ENCODE measurements at places on chromosomes 4 and X.

GRCh38 chr4:105306820-105307219, 160.1 kb downstream of the TET2 start:
- no peak for DNase-seq

DNA sequence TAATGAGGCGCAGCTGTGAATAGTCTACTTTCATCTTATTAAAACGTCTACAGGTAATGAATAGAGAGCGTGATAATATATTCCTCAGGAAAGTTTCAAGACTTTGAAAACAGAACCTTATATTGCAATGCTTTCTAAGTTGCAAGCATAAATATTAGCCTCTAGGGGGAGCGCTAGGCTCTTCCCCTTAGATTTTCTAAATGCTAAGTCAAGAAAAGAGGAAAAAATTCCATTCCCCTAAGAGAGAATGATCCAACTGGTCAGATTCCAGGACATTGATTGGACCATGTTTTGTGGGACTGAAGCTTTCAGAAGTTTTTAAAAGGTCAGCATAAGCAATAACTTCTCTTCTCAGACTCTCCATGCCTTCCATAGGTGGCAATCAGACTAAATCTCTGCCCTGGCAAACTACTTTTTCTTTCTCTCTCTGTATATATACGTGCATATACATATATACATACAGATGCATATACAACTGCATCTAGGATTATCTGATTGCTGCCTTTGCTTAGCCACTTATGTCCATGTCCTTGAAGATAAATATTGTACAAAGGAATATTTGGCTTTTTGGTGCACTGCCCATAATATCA, 492.9 kb downstream of the INPP4B start:
- no peak for DNase-seq

DNA sequence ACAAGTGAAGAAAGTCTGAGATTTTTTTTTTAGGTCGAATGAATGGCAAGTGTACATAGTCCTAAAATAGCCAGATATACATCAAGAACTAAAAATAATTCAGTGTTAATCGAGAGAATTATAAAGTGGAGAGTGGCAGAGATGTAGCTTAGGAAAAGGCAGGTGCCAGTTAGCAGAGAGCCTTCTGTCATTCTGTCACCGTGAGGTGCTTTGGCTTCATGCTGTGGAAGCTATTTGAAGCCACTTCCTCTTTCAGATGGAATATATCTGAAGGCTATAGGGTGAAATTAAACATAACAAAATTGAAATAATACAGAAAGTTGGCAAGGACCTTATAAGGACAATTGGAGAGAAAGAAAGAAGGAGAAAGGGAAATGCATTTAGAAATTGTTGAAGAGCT, 756.3 kb downstream of the CCSER1 start:
- DNase-seq, result no peak

GRCh38 chr4:142035566-142035965, 399.2 kb downstream of the IL15 start:
- no peak for DNase-seq

DNA sequence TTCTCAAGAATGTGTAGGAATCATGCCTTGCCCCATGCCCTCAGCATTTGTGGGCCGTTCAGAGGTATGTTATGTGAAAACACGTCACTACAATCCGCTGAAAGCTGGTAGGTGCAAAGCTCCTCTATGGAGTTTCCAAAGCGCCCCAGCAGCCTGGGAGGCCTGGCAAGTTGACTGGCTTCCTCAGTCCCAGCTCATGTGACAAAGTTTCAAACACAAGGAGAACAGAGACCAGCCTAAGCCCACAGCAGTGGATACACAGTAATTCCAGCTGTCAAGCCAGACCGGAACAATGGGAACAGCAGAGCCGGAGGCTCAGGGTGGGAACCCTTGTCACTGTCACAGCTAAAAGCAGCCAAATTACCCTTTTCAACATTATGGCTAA, 33.5 kb downstream of the NAT8L start:
- DNase-seq, result no peak

GRCh38 chr4:9812501-9813340, 31.3 kb downstream of the DRD5 start:
- DNase-seq, result no peak

GRCh38 chr4:112284662-112285411, 867 bp downstream of the TIFA start:
- DNase-seq, result no peak

DNA sequence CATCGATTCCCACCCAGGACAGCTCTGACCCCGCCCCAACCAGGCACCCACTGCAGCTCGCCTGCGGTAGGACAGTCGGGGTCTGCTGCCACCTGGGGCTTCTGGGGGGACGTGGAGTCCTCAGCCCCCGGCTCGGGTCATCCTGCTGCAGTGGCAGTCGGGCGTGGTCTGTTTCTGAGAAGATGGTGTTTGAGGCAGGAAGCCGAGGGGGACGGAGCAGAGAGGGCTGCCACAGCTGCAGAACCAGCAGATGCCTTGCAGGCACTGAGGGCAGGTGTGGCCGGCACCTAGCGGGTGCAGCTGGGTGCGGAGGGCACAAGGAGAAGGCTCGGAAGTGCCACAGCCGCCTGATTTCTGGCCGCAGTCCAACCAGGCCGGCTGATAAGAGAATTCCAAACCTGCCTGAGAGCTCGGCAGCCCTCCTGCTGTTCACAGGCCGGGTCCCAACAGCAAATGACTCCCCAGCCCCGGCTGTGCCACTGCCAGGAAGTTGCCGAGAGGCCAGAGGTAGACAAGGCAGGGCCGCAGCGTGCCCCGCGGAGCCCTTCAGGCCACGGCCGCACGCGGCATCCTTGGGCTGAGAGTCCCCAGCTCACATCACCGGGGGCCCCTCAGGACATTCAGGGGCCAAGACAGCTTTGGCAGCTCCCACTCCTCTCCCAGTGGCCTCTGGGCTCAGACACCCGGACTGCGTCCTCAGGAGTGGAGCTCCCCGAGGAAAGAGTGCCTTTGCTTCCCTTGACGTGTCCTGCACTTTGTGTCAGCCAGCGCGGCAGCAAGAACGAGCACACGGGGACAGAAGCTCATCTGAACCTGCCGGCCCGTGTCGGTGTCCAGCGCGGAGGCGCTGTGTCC, 9.4 kb upstream of the CPLX1 start:
- no peak for DNase-seq

- no peak for DNase-seq
Measured at GRCh38 chr4:165540206-165540830, 161.5 kb downstream of the CPE start.

GRCh38 chrX:68912113-68912512, 83.3 kb downstream of the EFNB1 start:
- no peak for DNase-seq

DNA sequence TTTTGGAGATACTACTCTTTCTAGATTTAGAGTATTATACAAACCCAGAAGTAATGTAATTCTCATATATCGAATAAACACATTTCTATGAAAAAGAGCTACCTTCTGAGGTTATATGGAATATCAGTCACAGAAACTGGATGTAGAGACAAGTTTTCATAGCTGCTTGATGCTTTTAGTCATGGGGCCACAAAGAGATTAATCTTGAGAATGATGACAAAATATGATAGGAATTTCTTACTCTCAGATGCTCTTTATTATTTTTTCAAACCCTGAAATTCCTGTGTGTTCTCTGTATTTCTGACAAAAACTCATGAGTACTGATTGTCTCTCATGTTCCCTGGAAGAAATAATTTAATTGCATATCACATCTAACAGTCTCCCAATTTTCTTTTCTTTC, 662.5 kb downstream of the RAPGEF2 start:
- DNase-seq, result no peak

DNA sequence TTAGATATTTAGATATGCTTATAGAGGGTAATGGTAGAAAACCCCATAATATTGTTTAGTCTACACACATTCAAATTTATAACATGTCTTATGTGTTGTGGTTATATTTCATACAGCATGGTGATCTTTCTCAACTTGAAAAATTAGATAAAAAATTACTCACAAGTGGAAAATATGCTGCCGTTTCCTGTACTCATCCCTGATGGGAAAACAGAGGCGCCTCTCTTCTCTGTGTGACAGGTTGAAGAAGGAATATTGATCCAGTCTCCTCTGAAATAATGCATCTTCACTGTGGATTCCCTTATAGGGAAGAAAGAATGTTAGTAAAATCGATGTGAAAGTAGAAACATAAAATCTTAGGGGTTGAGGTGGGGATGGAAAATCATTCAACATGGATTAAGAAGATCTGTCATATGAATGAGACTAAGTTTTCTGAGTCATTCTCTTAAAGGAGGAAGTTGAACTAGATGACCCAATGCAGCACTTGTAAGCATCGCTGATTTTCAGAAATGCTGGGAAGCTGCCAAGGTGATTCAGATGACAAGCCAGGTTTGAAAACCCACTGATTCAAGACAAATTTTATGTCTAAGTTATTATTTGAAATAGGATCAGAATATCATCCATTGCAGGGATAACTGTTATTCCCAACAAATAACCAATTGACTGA, 70.7 kb downstream of the ANKRD50 start:
- peak; percentile 15 for DNase-seq

DNA sequence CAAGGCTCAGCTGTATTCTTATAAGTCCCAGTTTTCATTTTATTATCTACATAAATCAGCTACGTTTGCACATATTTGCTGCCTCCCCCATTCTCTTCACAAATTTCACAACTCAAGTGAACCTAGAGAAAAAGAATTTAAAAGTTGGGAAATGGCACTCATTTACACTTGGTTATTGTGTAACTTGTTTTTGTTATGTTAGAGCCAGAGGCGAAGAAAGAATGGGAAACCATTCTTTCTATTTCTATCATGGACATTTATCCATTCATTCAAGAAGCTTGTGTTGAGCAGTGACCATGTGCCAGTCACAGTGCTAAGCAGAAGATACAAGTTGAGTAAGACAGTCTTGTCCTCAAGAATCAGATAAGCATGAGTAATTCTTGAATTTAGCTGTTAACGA, 13.5 kb downstream of the LIAS start:
- DNase-seq, result no peak

DNA sequence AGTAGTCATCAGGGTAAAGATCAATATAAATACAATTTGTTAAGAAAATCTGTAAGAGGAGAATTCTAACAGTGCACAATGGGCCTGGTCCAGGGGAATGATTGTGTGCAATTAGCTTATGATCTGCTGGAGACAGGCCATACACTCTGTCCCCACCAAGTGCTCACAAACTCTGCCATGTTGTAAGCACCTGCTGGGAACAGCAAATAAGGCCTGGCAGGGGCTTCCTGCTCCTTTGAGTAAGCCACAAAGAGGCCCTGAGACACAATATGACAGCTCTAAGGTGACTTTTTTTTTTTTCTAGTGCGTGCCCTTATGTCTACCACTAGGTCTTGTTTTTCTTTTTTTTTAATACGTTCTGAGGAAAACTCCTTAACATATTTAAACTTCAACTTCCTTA, 866.3 kb upstream of the PCDH7 start:
- DNase-seq, result no peak

DNA sequence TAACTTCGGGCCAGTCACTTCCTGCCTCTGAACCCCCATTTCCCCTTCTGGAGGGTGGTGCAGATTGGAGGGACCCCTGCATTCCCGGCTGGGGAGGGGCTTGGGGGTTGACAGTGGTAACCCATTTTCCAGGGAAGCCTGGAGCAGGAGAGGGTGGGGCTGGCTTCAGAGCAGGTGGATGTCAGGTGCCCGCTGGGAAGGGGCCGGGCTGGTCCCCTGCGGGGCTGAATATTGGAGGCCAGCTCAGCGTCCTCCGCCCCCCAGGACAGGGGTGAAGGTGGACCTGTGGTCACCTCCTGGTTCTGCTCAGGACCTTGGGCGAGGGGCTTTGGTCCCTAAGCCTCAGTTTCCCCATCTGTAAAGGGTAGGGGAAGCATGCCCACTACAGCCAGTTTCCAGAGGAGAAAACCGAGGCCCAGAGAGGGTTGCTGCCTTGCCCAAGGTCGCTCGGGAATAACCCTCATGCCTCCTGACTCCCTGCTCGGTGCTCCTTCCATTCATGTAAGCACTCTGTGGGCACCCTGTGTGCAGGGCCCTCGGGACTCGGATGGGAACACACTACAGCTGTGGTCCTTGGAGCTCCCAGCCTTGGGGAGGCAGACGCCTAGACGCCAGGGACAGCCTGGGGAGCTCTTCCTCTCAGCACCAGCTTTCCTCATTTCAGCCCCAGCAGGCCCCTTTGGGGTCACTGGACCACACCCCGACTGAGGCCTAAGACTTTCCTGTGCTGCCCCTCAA, 683 bp downstream of the MAN2B2 start:
- DNase-seq, result no peak

DNA sequence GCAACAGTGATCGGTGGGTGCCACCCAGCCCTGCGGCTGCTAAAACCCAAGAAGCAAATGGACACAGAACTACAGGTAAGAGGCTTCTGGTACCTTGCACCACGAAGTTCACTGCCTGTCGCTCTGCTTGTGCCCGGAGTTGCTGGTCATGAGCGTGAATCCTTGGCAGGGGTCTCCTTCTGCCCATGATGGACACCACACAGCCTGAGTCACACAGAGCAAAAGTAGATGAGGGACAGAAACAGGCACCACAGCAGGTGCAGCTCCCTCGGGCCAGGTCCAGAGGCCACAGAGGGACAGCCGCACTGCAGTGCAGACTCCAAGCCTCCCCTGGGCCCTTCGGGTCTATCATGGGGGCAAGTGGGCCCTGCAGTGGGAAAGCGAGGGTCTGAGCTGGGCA, 22.4 kb downstream of the NAT8L start:
- DNase-seq, result no peak

DNA sequence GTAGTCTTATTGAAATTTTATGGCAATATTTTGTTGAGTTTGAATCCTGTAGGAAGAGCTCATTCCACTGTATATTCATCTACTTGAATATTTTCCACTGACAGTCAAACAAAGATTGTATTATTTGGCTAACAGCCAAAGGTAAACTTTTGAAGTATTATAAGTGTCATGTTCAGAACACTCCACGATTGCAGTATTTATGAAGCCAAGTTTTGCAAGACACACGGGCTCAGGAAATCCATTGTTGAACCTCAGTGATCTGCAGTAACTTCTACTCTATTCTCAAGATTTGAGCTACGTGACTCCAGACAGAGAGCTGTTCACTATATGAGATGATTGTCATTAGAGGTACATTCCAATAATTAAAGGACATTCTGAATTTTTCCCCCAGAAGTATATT, 302.7 kb upstream of the ADGRL3 start:
- no peak for DNase-seq
